RCC 7860 (cell line): ENCODE measurements at places on chromosomes 16 and 17.

- no peak for DNase-seq
Measured at GRCh38 chr17:7557775-7558543, 591 bp upstream of the TNFSF13 start.

DNA sequence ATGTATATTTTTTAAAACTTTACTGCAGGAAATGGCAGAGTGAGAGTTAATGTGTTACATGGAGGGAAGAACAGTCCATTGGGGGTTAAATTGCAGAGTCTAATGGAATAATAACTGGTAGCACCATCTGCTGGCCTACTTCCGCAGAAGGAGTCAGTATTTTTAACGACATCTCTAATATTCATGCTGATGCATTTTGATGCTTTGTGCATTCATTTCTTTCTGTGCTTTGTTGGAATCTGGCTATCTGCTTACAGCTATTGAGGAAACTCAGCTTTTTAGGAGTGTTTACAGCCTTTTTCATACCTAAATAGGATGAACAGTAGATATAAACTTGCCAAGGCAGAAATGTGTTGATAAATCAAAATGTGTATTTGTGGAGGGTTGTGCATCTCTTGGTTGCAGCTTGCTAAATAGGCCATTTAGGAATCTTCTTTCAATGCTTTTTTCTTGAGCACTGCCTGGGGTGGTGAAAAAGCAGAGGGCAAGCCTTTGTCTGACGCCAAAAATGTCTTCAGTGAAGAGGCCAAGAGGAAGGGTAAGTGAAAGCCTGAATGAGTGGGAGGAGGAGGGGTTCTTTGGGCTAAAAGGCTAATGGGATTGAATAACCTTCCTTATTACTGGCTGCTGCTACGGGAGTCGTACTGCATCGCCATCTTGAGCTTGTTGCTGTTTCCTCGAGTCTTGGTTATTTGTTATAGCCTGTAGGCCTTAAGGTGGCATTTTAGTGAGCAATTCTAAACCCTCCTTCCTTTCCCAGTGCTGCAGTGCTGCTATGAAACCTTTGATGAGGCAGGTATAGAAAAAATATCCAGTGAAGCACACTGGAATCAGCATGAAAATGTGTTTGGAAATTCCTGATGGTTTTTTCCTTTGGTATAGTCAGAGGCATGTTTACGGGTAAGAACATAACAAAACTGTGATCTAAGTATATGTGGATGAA, 153.3 kb downstream of the CHD9 start:
- DNase-seq = peak; percentile 79

GRCh38 chr17:76696763-76697701, 13.7 kb downstream of the MXRA7 start:
- DNase-seq = no peak

- no peak for DNase-seq
Measured at GRCh38 chr16:57884655-57885133, 82.4 kb upstream of the KIFC3 start.

GRCh38 chr16:68475071-68475470, 26.8 kb upstream of the SMPD3 start:
- DNase-seq = no peak

DNA sequence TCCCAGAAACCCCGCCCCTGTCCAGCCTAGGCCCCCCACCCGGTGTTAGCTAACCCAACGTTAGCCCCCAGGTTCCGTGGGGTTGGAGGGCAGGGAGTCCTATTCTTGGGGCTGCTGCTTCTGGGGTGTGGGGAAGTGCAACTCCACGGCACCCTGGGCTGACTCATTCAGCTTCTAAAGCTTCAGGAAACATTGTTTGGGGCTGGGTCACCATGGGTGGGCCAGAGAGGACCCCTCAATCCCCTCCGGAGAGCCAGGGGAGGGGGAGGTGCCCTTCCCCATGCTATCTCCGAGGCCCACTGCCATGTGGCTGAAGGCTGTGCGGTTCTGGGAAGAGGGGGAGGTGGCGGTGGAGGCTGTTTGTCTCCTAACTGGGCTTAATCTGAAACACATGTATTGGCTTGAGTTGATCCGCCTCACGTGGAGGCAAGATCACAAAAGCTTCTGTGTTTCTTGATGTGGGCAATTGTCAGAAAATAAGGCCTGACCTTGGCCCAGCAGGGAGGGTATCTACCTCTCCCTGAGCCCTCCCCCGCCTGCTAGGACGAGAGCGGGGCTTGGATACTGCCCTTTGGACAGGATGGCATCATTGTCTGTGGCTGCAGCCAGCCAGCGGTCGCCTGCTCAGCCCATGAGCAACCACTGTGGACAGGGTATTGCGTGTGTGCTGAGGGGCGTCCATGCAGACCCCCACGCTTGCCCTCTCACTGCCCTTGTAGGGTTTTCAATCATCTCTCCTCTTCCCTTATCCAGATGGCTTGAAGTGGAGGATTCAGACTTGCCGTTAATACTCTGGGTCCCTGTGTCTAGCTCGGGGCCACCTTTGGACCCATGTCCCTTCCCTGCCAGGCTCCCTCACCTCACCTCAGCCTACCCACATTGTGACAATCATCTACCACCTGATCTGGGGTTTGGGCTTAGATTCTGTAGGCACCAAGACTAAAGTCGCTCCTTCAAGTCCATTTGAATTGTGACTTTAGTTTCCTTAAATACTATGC, 1.3 kb downstream of the SERPINF1 start:
- no peak for DNase-seq

DNA sequence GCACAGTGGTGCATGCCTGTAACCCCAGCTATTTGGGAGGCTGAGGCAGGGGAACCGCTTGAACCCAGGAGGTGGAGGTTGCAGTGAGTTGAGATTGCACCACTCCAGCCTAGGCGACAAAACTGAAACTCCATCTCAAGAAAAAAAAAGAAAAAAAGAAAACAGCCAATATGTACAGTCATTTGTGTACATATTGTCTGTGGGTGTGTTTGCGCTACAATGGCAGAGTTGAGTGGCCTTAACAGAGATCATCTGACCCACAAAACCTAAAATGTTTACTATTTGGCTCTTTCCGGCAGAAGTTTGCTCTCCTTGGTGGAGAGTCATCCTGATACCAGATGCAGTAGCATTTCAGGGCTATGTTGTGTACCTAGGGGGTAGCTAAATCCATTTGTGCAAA, 57.9 kb downstream of the ARSG start:
- no peak for DNase-seq

DNA sequence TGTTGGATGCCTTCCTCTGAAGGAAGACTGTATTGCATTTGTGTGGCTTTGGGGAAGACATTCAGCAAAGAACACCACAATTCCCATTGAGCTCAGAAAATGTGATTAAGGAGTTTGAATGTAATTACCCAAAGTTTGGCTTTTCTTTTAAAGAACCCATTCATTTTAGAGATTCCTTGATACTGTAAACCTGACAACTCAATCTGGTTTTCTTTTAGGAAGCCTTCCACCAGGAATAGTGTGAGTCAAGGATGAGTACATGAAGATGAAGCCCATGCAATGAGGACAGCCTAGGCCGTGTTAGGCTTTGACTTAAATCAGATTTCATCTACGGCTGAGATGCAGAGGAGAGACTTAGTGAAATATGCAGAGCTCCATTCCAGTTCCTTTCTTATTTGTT, 271.7 kb upstream of the TBX2 start:
- no peak for DNase-seq

- DNase-seq = peak; percentile 95
Measured at GRCh38 chr16:87860553-87861299, 8.6 kb downstream of the SLC7A5 start.

- DNase-seq = no peak
Measured at GRCh38 chr16:4218202-4218601, 23.7 kb downstream of the SRL start.

GRCh38 chr16:67608364-67608763, 36.6 kb upstream of the CARMIL2 start:
- DNase-seq = no peak

DNA sequence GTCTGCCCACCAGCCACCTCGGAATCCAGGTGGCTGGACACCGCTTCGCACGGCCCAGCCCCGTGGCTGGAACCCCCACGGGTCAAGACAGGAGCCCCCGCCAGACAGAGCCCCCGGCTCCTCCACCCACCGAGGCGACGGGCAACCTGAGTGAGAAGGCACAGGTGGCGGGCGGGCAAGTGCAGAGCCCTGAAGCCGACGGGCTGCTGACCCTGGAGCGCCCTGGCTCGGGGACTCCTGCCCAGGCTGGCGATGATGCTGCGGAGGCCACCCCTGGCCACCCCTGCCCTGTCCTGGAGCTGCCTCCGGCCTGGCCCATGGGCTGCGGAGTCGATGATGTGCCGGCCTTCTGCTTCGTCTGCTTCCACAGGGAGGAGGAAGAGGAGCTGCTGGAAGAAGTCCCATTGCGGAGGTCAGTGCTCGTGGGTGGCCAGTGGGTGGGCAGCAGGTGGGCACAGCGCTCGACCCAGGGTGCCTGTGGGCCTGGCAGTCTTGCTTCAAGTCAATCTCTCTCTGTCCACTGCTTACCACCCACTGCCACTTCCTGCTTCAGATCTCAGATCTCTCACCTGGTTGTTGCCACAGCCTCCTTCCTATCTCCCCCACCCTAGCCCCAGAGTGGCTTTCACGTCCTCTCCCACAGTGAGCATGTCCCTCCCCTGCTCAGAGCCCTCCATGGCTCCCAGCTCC, 33.1 kb upstream of the SBK1 start:
- no peak for DNase-seq

DNA sequence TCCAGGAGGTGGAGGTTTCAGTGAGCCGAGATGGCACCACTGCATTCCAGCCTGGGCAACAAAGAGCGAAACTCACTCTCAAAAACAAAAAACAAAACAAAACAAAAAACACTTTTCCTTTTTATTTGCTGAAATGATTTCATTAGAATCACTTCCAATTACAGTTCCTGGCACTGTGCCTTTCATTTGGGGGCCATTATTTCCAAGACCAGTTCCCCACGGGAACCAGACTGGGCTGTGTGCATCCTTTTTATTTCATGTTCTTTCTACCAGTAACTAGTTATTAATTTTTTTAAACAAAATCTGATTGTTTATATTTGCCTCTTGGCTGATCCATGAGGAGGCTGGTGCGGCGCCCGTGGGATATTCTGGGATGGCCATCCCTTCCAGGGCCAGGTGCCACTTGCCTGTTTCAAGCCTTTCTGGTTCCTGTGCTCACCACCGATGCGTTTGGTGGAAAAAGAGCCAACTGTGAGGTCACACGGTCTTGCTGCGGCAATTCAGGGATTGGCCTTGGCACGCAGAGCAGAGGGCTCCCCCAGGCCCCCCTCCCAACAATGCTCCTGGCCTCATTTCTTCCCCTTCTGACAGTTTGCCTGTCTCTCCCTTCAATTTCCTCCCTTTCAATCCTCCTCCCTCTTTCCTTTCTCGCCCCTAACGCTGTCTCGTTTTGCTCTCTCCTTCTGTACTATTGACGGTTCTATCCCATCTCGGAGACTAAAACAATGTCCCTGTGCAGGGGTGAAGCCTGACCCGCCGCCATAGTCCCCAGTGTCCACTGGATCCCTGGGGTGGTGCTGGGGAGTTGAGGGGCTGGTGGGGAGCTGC, 13.4 kb downstream of the UBALD1 start:
- no peak for DNase-seq
